ENCODE measurements at places on chromosomes 3 and 15.

DNA sequence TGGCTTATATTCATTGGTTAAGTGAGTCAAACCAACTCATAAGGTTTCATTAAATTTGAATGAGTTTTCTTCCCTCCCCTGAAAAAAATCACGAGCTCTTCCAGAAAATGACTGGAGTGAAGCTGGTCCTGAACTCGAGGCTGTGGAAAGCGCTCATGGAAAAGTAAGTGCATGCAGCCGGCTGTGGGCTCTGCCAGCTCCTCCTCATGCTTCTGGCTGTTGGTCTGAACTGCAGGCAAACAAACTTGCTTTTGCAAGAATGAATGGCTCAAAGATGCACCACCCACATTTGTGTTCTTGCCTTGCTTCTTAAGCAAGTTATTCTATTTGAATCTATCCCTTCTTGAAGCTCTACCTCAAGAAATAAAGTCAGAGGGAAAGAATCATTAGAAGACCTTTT is 6.2 kb downstream of the ETV5 start:
- no peak for DNase-seq

DNA sequence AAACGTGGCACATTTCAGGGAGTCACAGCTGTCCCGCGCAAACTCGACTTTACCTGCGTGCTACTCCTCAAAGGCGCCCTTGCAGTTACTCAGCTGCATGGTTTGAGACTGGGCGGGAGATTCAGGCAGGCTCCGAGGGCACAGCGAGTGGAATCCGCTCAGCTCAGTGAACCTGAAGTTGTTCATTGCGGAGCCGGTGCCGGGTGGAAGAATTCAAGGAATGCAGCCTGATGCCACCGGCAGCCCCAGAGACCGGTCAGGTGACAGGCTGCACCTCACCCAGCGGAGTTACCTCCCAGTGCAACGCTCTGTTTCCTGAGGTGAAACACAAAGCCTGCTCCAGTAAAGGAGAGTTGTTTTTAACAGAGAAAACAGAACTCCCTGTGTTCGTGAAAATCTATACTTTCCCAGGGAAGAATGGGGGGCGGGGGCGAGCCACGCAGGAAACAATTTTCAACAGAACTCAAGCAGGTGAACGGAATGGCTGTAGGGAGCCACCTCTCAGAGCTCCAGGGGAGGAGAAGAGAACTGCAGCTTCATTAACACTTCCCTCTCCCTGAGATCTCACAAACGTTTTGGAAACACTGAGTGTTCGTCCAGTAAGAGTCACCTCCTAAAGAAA is 3.8 kb downstream of the VEPH1 start:
- no peak for DNase-seq

DNA sequence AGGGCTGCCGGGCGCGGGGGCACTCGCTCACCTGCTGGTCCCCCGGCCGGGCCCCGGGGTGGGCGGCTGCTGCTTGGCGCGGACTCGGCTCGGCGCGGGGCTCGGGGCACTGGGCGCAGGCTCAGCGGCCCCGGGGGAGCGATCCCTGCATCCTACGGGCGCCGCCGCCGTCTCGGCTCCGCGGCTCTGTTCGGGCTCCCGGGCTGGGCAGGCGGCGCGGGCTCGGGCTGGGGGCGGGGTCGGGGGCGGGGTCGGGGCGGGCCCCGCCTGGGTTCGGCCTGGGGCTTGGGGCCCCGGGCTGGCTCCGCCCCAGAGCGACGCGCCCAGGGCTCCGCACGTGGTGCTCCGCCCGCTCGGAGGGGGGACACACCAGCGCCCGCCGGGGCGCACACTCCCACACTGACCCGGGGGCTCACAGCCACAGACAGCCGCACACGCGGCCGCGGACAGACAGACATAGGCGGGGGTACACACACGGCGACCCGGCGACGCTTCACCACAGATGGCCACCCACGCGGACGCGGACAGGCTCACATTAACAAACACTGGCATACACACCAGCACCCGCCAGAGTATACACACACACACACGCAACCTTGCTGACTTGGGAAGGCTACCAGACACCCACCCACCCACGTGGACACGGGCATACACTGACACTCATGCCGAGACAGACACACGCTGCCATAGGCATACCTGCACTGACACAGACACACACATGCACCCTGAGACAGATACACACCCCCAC is at the start of gene SCN5A:
TSS of gene SCN5A (minus strand) at position 188 of the 748 bp plus-strand sequence. CDS start 16,380 bp downstream, outside the sequence.
- peak; percentile 61 for DNase-seq

DNA sequence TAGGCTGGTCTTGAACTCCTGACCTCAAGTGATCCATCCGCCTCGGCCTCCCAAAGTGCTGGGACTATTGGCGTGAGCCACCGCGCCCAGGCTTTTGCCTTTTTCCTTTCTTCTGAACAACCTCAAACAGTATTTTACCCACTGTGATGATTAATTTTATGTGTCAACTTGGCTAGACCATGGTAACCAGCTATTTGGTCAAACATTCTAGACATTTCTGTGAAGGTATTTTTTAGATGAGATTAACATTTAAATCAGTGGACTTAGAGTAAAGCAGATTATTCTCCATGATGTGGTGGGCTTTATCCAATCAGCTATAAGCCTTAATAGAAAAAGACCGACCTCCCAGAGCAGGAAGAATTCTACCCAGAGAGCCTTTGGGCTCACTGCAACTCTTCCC is 6.0 kb downstream of the SPATA12 start:
- DNase-seq: no peak

DNA sequence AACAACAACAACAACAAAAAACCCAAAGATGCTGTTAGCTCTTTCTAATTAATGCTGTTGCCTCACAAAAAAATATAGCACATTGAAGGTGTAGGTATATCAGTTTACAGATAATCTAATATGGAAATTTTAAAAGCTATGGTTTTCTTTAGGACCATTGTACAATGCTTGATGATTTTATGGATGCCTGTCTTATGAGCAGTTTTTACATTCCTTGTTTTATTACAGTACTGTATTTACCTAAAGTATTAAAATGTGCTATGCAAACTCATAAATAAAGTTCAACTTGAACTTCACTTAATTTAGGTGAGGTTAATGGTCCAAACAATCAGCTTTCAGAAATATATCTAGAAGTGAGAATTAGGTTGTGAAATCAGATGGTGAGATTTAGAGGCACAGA is 212.2 kb upstream of the GOLIM4 start:
- no peak for DNase-seq

GRCh38 chr3:74771401-74771800 is 156.9 kb upstream of the CNTN3 start:
- DNase-seq: no peak

- DNase-seq: no peak
Observed at GRCh38 chr15:66703540-66703941, 1.5 kb downstream of the SMAD6 start.
